Upper lobe of left lung (tissue), 6 donors: ENCODE measurements at places on chromosomes 2 and 18.
A peak's percentile ranks its signal among the peaks of the same experiment; 100 is the strongest.

DNA sequence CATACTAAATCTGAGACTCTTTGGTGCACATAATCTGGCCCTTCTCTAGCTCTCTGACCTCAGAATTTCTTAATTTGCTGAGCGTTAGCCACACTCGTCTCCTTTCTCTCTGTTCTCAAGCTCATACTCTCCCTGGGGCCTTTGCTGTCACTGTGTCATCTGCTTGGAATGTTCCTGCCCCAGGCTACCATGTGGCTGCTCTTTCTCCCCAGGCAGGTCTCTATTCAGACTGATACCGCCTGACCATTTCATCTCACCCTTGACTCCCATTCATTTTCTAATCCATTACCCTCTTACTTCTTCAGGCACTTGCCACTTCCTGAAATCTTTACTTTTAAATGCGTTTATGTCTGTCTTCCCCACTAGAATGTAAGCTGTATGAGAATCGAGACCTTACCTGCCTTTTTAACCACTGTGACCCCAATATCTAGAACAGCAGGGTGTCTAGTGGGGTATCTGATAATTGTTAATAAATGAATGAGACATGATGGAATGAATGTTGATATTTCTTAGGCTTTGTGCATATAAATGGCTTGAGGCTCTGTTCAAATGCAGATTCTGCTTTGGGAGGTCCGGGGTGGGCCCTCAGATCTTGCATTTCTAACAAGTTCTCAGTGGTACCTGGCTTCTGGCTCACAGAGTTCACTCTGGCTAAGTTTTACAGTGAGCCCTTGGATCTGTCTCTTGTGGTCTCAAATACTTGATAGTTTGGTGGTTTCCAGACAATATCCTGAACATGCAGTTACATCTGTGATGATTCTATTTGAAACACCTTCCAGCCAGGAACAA lies 89.9 kb upstream of the EPC2 start:
- no peaks in the 10 kb centered on the region for H3K36me3 ChIP-seq
- no peaks in the 10 kb centered on the region for H3K4me1 ChIP-seq
- DNase-seq, result no peak

DNA sequence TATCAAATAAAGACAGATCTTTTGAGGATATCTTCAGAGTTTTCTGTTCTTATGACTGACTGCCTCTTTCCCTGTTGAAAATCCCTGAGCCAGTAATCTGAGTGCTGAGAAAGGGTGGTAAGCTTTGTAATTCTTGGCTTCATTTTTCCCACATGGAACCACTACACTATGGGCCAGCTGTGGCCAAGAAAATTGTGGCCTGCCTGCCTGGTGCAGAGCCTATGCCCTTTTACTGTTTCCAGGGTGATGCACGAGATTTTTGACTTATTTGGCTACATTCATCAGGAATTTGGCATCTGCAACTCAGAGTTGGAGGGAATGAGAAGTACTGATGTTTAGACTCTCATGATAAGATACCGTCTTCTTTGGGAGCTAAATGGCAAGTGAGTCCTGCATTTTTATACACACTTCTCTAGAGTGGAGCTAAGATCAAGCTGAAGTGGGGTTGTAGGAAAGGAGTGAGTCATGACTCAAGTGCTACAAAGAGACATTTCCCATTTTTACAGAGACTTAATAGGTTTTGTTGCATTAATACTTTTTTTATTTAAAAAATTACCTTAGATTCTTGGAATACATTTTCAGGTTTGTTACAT lies 328.2 kb upstream of the CDH7 start:
- no peak overlapping the region for H3K4me3 ChIP-seq
- H3K4me1 ChIP-seq, result no peaks in the 10 kb centered on the region
- no peak for DNase-seq
- no peaks in the 10 kb centered on the region for H3K36me3 ChIP-seq

GRCh38 chr2:9430316-9431293 lies 7.2 kb downstream of the CPSF3 start:
- H3K36me3 ChIP-seq, result peaks cover 67% of the 10 kb centered on the region
- H3K4me1 ChIP-seq, result no peaks in the 10 kb centered on the region
- no peaks in the 10 kb centered on the region for H3K27me3 ChIP-seq
- no peak overlapping the region for H3K27ac ChIP-seq
- H3K4me3 ChIP-seq, result no peak overlapping the region

DNA sequence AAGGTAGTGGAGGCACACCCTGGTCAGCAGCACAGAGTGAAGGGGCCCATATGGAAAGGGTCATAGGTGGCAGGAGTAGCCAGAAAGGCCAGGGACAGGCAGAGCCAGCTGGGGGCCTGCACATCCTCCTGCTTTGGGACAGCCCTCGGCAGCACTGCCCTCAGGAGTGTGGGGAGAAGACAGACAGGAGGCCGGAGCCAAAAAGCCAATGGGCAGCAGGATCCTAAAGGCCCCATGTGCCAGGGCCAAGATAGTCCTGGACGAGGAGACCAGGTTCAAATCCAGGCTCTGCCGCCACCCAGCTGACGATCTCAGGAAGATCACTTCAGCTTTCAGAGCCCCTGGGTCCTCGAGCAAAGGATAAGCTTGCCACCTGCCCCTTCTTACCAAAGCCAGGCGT lies 220.1 kb downstream of the TMEM163 start:
- H3K36me3 ChIP-seq, result no peaks in the 10 kb centered on the region
- DNase-seq, result peak; percentile 24
- H3K27me3 ChIP-seq, result no peaks in the 10 kb centered on the region

- no peaks in the 10 kb centered on the region for H3K27me3 ChIP-seq
- H3K4me3 ChIP-seq, result no peak overlapping the region
- no peak overlapping the region for H3K27ac ChIP-seq
- no peaks in the 10 kb centered on the region for H3K36me3 ChIP-seq
- no peak for DNase-seq
- H3K4me1 ChIP-seq, result no peaks in the 10 kb centered on the region
These were observed 153.6 kb upstream of the CBLN2 start for GRCh38 chr18:72697706-72698105.
